Astrocyte (in vitro differentiated cells and primary cell): ENCODE measurements at places on chromosomes 5 and 9. TPM values are rescaled to one million over a fixed set of nuclear protein-coding genes. Genes with fewer than 3 reads are reported as not detected.

Gene SCGB3A2
- total RNA-seq: 0.59 and 0.82 TPM in 2 replicates

Gene SLC36A3
- total RNA-seq: not detected in 2 replicates

Gene RNF208
- total RNA-seq: 4.3 and 4.9 TPM in 2 replicates

Gene LMX1B
- 0.07 and 0.45 TPM in 2 replicates for total RNA-seq

Gene LYSMD3
- 25.4 and 26.9 TPM in 2 replicates for total RNA-seq

Gene PCDHA12
- 13.8 and 16.0 TPM in 2 replicates for total RNA-seq

Gene GKAP1
- 1.2 and 1.7 TPM in 2 replicates for total RNA-seq

- peak; percentile 20 for DNase-seq
Measured at GRCh38 chr5:66134407-66134861, 9.7 kb upstream of the SREK1 start.

GRCh38 chr9:4417578-4418325, 72.5 kb upstream of the SLC1A1 start:
- peak; percentile 45 for DNase-seq

DNA sequence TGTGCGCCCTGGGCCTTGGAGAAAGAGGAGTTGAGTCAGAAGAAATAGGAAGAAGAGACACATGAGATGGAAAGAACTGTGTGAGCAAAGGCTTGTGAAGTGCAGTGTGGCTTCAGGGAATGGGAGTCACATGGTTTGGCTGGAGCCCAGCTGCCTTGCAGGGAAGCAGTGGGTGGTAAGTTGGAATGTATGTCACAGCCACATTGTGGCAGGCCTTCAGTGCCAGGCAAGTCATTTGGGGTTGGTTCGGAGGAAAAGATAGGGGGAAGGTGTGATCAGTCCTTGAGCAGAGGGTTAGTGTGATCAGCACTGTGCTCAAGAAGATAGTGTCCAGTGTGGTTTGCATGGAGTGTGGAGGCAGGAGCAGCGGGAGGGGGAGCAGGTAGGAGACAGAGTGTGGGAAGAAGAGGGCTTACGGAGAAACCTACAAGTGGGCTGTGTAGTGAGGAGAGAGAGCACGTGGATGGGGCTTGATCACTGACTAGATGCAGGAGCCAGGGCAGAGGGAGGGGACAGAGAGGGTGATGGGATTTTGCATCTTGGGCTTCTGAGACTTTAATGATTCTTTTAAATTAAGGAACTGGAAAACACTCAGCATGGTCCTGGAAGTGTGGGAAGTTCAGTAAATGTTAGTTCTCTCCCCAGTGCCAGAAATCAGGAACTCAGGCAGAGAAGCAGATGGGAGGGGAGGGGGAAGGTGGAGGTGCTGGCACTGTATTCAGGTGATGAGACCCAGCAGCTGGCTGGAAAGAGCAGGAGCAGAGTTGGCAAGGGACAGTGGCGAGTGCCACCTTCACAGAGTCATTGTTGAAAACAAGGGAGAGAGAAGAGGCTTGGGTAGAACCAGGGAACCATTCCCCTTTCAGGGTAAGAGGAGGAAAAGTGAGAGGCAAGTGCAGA, 46.6 kb downstream of the ARHGAP26 start:
- DNase-seq: peak; percentile 72

- peak; percentile 42 for DNase-seq
Measured at GRCh38 chr5:41156739-41157138, 56.6 kb downstream of the C6 start.

- DNase-seq: peak; percentile 65
Measured at GRCh38 chr9:37575921-37576721, at the start of gene FBXO10. TSS of gene FBXO10 (minus strand) at chr9:37576380. CDS start at chr9:37541768, 34,612 bp downstream.

- no peak for DNase-seq
Measured at GRCh38 chr9:131853434-131853833, 113.6 kb upstream of the RAPGEF1 start.

DNA sequence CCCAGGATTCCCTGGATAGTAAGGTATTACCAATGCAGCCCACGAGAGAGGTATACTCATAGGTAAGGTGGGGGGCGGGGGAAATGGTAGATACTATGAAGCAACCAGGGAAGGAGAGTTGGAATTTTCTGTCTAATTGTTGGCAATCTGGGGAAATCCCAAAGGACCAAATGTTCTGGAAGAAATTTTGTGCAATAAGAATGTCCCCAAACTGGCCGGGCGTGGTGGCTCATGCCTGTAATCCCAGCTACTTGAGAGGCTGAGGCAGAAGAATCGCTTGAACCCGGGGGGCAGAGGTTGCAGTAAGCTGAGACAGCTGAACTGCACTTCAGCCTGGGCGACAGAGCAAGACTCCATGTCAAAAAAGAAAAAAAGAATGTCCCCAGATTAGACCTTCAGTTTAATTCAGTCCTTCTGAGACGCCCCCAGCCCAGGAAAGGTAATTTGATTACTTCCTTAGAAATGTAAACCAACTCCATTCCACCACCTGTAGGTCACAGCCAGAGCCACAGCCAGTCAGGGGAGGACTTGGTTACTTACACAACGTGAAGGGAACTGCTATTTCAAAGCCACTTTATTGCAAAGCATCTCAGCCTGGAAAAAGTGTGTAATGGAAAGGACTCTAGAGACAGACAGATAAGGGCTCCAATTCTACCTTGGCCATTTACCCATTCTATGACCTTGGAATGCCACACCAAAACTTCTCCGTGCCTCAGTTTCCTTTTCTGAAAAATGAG, 50.0 kb upstream of the KLF4 start:
- DNase-seq: no peak

DNA sequence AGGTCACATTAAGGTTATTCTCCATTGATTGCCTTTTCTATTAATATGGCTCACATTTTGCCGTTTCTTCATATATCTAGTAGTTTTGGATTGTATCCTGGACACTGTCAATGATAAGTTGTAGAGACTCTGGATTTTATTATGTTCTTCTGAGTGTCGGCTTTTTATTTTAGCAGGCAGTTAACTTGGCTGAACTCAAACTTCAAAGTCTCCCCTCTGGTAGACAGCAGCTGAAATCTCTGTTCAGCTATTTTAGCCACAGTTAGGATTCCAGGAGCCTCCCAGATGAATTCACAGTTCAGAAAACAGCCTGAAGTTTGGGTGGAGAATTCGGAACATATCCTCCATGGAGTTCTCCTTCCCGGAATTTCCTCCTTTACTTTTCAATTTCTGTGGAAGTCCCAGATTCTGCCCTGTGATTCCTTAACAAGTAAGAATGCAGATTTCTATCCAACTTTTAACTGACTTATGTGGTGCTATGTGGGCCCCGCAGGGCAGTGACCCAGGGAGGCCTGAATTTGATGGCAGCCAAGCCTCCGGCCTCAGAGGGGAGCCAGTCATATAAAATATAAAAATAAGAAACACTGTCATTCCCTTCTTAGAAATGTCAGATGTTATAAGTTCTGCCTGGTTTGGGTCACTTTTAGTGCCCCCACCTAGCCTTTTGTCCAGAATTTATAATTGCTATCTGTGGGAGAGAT, 39.3 kb upstream of the MVB12B start:
- DNase-seq: no peak

- peak; percentile 75 for DNase-seq
Measured at GRCh38 chr5:167716126-167716775, 575.2 kb upstream of the WWC1 start.

GRCh38 chr9:27664121-27664779, 91.0 kb upstream of the C9orf72 start:
- DNase-seq: no peak
